Foreskin melanocyte (primary cell): ENCODE measurements at places on chromosomes 5 and 9.

DNA sequence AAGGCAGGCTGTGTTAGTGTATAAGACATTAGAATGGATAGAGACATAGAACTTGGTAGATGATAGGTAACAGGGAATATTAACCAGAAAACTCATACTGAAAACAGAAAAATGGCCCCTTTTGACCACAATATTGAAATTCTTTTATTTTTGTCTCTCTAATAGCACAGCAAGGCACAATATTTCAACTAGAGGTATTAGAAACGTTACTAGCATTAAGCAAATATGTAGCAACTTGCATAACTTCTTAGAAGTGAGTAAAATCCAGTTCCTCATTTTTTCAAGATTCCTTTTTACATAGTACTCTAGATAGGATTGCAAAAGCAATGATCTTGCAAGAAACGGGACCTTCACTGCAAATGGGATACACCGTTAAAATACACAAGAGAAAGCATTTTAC, 102.7 kb upstream of the VCAN start:
- DNase-seq = no peak

- no peak for DNase-seq
Observed at GRCh38 chr5:56023296-56023695, 28.5 kb upstream of the IL6ST start.

GRCh38 chr9:121283856-121284732, 16.1 kb downstream of the GSN start:
- DNase-seq = no peak

- no peak for DNase-seq
Observed at GRCh38 chr5:118994595-118994994, 6.2 kb upstream of the DTWD2 start.

- no peak for DNase-seq
Observed at GRCh38 chr9:100267211-100267610, 85.5 kb downstream of the TEX10 start.

DNA sequence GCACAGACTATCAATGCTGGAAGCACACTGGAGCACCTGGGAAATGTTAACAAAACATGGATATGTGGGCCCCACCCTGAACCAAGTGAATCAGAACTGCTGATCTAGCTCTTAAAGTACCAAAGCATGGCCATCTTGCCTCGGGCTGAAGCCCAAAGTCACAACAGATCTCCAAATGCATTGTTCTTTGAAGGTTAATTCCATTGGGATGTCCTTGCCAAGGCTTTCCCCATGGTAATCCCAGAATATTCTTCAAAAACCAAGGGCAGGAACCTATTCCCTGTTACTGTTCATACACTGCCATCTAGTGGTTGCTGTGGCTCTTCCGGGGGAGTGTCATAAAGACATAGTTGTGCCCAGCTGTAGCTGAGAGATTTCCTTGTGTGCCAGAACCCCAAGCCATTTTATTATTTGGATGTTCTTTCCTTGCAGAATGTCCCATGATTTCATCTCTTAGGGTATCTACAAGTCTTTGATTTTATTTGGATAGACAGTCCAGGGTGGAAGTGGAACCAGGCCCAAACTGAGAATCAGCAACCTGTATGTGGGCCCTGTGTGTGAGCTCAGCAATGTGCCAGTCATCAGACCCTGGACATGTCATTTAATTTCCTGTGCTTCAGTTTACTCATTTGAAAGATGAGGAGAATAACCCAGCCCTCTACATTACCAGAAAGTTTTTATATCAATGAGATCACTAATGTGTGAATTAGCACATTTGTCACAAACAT, 290.0 kb downstream of the ACTL7B start:
- peak; percentile 78 for DNase-seq

DNA sequence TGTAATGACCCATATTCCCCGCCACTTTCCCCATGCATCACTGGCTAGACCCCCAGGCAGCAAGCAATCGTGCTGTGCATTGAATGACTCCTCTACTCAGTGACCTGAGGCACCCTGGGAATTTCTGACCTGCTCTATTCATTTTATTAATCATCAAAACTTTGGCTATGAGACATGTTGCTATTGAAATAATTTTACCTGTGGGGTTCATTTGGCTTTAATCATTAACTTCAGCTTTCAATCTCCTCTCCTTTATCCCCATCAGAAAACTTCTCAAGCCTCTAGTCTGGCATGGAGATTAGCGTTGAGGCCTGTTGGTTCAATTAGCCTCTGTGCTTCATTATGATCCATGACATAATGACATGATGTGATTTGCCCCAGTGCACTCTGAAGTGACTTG, 429.0 kb downstream of the ZNF608 start:
- no peak for DNase-seq

GRCh38 chr5:109819878-109820277, 130.2 kb downstream of the MAN2A1 start:
- no peak for DNase-seq

GRCh38 chr9:89455356-89455824, 42.5 kb downstream of the SEMA4D start:
- DNase-seq = no peak

GRCh38 chr5:179023528-179024189, at the start of gene ZNF879:
Gene ZNF879 (plus strand): TSS chr5:179023804. CDS start chr5:179025005, 1,201 bp downstream.
- peak; percentile 90 for DNase-seq

DNA sequence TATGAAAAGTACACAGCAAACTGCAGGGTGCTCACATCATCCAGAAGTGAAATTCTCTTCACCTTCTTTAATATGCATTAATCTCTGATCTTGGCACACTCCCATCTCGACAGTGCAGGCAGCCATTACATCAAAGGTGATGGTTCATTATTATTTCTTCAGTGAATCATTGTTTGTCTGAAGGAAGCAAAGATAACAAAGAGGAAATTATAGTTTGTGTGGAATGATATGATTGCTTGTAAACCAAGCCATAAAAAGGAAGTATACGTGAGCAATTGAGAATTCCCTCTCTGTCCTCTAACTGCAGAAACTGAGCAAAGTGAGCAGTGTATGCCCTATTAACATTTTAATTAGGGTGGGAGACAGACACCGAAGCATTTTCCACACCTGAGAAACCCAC, 171.6 kb upstream of the PPP1R2B start:
- no peak for DNase-seq

DNA sequence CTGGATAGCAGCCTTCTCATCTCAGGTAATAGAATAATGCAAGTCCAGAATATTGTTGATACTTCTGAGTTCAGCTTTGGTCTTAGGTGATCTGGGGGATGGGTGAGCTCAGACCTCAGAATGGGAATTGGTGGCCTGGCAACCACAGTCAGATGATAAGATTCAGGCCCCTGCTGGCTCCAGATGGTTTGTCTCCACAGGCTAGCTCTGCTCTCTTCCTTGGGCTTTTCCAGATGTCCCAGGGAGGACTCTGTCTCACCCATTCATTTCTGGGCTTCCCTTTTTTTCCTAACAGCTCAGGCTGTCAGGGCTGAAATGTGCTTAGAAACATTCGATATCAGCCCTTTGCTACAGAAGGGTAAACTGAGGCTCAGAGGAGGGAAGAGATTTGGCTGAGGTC, 17.6 kb upstream of the TNFSF15 start:
- DNase-seq = no peak

- DNase-seq = no peak
Observed at GRCh38 chr5:150604010-150604409, 36.5 kb upstream of the SYNPO start.

- no peak for DNase-seq
Observed at GRCh38 chr5:120852222-120852860, 388.2 kb downstream of the PRR16 start.

DNA sequence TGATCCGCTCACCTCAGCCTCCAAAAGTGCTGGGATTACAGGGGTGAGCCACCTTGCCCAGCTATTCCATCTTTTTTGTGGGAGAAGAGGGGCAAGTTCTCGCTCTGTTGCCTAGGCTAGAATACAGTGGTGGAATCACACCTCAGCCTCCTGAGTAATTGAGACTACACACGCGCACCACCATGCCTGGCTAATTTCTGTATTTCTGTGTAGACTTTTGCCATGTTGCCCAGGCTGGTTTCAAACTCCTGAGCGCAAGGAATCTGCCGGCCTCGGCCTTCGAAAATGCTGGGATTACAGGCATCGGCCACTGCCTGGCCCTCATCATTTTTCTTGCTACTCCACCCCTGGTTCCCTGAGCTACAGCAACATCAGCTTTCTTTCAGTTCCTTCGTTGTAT, 2.8 kb upstream of the NOL6 start:
- no peak for DNase-seq

GRCh38 chr9:137084526-137084925, 2.3 kb upstream of the MAN1B1 start:
- DNase-seq = no peak

DNA sequence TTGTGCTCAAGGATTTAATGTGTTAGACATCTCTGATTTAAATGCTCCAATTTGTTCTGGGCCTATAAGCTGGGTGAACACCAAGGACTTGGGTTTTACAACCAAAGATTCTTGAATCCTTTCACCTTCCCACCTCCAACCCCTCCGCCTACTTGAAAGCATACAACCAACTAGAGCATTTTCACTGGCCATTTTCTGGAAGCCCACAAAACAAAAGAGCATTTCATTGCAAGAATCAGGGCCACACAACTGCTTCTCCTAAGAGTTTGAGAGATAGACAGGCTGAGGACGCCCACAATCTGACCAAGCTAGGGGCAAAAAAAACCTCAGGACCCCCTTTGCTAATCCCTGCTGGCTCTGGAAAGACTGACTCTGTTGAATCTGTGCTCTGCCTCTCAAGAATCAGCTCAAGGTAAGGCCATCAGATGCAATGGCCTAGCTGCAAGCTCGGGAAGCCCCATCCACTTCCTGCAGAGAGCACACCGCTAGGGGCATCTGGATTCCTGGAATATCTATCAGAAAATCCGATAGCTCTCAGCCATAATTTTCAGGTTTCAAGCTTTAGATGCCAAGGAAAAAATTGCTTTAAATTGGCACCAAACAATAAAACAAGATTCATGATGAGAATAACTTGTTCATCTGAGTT, 57.7 kb downstream of the RETREG1 start:
- no peak for DNase-seq

GRCh38 chr5:140151144-140152021, 23.6 kb upstream of the CYSTM1 start:
- DNase-seq = peak; percentile 90

DNA sequence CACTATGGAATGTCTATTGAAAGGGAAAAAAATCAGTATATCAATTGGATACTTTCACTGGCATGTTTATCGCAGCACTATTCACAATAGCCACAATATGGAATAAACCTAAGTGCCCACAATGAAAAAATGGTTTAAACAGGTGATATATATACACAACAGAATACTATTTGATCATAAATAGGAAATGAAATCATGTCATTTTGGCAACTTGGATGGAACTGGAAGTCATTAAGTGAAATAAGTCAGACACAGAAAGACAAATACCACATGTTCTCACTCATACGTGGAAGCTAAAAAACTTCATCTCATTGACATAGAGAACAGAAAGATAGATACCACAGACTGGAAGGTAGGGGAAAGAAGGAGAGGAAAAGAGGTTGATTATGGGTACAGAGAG, 471.6 kb upstream of the FTMT start:
- DNase-seq = no peak

DNA sequence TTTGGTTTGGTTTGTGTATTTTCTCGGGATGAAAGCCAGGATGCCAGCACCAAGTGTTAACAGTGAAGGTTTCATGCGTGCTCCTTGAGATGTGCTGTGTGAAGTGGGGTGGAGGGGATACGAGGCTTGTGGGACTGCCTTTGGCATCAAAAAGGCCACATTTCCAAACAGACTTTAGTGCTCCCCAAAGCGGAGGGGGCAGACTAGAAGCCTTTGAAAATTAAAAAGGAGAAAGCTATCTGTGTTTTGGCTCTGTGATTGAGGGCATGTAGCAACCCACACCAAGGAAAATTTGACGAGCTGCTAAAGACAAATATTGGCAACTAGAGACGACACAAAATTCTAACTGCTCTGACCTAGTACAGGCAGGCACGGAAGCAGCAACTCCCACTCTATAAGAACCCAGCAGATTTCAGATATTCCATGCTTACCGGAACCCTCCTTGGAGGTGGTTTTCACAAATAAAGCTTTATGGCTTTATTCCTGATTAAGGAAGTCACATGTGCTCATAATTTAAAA, 154.5 kb downstream of the ARSB start:
- no peak for DNase-seq

DNA sequence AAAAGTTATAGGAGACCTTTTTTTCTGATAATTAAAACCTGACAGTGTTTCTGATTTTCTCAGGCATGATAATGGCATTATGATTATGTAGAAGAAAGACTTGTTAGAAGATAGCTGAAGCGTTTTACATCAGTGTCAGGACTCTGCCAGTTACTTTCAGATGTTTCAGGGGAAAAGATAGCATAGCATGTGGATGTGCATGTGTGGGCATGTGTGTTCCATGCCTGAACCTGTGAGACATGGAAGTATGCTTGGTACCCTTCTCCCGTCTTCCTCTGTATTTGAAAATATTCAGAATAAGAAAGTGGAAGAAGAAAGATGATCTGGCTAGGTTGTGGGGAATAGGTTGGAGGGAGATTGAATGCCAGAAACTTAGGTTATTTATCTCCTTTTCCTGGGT, 113.1 kb upstream of the PCAT7 start:
- no peak for DNase-seq

GRCh38 chr9:2157277-2158110, 142.3 kb downstream of the SMARCA2 start:
- DNase-seq = peak; percentile 67

- no peak for DNase-seq
Observed at GRCh38 chr5:126971455-126972031, 58.8 kb downstream of the MARCHF3 start.

GRCh38 chr5:92309336-92309991, 926.3 kb upstream of the ARRDC3 start:
- DNase-seq = peak; percentile 28

- DNase-seq = no peak
Observed at GRCh38 chr5:150496534-150496933, 11.4 kb upstream of the NDST1 start.

DNA sequence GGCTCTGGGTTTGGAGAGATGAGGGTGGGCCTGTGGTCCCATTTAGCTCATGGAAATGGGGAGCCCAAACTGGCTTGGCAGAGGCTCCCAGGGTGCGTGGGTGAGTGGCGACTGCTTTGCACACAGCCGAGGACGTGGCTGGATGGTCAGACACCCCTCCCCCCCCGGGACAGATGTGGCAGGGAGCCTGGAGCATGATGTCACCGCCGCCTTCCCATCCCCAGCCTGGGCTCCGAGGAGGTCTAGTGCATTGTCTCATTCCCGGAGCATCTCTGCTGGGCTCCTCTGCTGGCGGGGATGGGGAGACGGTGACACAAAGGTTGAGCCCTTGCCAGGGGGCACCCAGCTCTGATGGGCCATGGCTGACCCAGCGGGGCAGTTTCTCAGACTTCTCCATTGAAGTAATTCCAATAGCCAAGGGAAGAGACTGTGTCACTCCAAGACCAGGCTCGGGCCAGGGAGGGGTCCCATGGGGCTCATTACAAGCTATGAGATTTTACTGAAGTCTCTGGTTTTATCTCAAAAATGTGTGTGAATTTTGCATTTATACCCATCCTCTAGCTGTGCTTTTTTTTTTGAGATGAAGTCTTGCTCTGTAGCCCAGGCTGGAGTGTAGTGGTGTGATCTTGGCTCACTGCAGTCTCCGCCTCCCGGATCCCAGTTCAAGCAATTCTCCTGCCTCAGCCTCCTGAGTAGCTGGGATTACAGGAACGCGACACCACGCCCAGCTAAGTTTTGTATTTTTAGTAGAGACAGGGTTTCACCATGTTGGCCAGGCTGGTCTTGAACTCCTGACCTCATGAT, 36.1 kb downstream of the HMCN2 start:
- no peak for DNase-seq

- DNase-seq = no peak
Observed at GRCh38 chr9:98997604-98998003, 53.9 kb downstream of the COL15A1 start.
